Sigmoid colon (tissue), 7 donors: ENCODE measurements at places on chromosomes 6 and 20. TPM values are rescaled to one million over a fixed set of nuclear protein-coding genes. Genes with fewer than 3 reads are reported as not detected.

- DNase-seq = no peak
Observed at GRCh38 chr6:11769244-11769643, 9.4 kb downstream of the ADTRP start.

DNA sequence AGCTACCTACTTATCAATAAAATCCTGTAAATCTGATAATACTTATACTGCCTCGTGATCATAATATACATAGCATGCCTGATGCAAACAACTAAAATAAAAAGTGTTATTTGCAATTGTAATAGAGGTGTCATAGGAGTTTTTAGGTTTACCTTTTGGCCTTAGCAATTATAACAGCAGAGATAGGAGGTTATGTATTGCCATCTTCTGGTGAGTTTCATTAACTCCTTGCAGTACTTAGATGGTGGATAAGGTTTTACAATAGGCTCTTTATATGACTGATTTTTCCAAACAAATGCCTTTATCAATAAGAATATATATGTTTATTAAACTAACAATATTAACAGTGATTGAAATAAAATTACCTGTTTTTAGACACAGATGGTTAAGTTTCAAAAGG lies 27.8 kb upstream of the MYCT1 start:
- DNase-seq = no peak

DNA sequence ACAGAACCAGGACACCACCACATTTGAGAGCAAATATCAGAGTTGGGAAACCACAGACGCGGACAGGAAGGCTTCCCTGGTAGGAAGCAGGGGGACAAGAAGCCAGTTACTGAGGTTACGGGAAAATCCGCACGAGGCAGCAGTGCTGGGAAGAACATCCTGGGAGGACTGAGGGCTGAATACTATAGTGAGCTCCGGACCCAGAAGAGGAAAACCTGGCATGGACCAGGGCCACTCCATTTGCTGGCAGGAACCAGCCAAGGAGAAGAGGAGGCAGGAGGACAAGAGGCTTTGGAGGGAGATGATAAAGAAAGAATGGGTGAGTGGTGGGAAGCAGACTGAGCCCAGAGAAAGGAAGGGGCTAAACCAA lies 6.1 kb upstream of the DSN1 start:
- DNase-seq = no peak

DNA sequence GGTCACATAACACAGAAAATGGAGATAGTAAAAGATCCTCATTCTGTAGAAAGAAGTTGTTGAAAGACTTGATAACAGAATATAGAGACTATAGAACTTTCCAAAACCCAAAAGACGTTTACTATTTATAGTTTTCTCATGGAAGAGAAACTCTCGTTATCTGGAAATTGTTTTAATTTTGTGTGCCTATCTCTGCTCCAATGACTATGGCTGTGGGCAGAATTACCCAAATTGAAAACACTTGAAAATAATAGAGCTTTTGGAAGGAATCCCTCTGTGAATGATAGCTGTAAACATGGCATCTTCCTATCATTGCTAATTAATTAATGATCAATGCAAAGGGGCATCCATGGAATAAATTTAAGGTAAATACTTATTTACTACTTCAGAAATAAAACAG lies at the start of gene DEFB114:
TSS of gene DEFB114 (minus strand) at position 101 of the 400 bp plus-strand sequence. CDS start at position 42, 59 bp downstream.
- DNase-seq = no peak

- peak; percentile 61 for DNase-seq
Observed at GRCh38 chr20:59005523-59006166, 1.4 kb downstream of the CTSZ start.

GRCh38 chr6:119979862-119980261 lies 630.3 kb upstream of the MAN1A1 start:
- no peak for DNase-seq

DNA sequence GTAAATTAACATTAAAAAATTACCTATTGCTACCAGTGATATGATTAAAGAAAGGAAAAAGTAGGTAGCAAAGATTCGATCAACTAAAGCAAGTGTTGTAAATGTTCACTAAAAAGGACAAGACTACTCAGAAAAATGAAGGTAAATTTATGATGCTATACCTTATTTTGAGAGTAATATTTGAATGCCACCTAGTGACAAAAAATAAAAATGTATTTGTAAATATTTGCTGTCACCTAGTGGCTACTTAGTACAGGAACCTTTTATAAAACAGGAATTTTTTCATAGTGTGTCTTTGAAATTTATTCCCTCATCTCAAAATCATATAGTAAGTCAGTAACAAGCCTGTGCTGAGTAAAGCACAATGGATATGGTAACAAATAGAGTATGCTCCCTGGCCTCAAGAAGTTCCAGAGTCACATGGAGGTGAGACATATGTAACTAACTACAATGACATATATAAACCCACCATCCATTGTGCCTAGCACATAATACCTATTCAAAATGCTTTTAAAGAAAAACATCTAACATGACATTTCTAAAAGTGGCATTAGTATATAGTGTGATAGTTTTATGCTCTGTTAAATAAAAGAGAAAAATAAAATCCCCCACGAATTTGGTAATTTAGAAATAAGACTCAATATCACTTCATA lies 193.1 kb upstream of the SIM1 start:
- DNase-seq = no peak

DNA sequence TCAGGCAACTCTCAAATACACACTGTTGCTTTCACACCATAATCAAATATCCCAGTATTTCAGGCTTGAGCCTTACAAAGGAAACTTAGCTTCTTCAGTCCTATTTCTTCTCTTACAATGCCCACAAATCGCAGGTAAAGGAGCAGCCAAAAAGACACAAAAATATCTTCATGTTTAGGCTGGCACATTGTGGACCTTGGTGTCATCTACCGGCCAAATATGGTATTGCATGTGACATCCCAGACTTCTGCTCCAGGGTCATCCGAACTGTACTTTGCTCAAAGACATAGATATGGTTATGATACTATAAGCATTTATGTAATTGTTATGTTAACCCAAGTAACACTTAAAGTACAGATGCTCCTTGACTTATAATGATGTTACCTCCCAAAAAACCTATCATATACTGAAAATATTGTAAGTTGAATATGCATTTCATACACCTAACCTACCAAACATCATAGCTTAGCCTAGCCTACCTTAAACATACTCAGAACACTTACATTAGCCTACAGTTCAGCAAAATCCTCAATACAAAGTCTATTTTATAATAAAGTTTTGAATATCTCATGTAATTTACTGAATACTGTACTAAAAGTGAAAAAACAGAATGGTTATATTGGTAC lies 4.6 kb downstream of the OR2H2 start:
- no peak for DNase-seq

LPA gene
- not detected for total RNA-seq

GSTA2 gene
- not detected for total RNA-seq
